ENCODE measurements at places on chromosomes 2 and 18.

DNA sequence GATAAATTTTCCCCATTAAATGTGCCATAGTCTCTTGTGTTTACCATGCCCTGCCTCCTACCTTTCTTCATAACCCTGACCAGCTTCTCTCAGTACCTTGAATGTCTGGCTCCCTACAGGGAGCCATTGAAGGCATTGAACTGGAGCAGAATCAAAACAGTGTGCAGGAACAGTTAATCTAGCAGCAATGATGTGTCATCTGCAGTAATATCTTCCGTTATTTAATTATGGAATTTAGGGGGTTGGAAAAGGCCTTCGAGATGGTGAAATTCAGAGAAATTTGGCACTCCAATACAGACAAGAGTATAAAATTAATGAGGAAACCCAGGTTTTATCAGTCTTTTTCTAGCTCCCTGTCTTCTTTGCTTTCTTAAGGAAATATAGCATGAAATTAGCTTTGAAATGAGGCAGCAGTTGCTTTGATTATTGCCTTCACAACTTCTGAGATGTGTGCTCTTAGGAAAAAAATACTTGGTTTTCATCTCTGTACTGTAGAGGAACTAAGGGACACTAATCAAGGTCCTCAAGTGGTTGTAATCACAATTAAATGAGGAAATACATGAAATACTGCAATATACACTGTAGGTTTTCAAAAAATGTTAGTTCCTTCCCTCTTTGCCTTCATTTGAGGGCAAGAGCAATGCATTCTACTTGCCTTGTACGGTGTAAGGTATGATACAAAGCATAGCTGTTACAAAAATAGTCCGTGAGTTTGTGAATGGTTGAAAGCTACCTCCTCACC, 369.1 kb downstream of the SETBP1 start:
- no peak for DNase-seq

DNA sequence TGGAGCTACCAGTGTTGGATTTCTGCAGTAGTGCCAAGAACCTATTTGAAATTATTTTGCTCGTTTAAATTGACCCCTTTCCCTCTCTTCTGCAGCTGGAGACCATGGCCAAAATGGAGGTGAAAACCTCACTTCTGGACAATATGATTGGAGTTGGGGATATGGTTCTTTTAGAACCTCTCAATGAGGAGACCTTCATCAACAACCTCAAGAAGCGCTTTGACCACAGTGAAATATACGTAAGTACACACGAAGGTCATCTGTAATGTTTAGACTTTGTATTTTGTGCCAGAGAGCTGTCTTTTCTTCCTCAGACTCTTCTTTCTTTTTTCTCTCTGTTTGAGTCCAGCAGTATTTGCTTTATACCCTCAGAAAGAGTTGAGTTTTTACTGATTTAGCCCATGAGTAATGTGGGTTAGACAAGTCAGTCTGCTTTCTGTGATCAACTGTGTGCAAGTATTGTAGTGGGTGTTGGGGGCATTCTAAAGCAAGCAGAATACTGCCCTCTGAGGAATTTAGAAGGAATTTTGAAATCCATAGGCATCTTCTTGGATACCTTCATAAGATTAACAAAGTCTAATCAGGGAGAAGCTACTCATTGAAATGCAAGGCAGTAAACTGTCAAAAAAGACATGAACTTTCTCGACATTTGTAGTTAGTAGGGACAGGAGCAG, 31.7 kb downstream of the MYO1B start:
- DNase-seq = no peak

GRCh38 chr18:36312806-36313395, 15.4 kb downstream of the FHOD3 start:
- DNase-seq = no peak

DNA sequence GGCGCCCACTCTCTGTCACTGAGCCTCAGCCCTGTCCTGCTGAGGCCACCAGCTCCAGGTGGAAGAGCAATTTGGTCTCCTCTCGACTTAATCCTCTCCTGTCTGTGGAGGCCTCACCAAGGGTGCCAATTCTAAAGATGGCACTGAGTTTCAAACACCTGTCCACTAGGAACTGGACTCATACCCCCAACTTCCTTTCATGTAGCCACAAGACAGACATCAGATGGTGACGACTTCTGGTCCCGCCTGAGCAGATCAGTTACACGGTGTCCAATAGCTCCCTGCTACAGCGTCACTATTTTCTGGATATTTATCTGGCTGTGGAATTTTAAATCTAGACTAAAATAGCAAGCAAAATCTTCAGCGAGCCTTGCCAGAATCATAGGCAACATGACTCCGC, 24.5 kb upstream of the SP5 start:
- DNase-seq = no peak

DNA sequence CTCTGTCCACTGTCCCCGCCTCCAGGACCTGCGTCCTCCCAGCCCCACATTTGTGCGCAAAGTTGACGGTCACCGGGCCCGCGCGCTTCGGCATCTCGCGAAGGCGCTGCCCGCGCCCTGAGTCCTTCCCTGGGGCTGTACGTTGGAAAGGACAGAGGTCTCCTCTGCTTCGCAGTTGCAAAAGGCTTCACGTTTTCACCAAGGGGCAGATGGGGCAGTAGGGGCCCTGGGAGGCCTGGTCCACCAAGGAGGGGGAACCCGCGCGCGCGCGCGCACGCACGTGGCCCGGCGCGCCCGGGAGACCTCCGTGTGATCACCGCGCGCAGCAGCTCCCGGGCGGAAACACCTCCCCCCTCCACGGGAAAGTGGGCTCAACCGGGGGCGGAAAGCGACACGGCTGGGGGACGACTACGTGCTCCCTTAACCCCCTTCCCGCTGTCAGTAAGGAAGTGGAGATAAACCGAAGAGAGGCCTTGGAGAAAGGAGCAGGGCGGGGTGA, 21.9 kb downstream of the TEX44 start:
- peak; percentile 49 for DNase-seq

GRCh38 chr2:168773719-168774521, 28.5 kb upstream of the NOSTRIN start:
- no peak for DNase-seq

DNA sequence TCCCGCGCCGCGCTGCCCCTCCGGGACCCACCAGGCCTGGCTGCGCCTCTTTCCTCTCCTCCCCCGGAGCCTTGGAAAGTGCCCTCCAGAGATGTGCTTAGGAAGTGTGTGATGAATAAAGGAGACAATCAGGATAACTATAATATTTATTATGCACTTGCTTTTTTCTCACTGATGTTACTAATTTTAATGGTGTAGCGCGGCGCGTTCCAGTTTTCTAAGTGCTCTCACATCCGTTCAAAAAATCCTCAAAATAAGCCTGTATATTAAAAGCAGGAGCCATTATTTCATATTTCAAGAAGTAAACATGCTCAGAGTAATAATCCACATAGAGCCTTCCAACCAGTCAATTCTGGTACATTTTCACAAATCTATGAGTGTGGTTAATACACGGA, 941 bp upstream of the MPPE1 start:
- no peak for DNase-seq

DNA sequence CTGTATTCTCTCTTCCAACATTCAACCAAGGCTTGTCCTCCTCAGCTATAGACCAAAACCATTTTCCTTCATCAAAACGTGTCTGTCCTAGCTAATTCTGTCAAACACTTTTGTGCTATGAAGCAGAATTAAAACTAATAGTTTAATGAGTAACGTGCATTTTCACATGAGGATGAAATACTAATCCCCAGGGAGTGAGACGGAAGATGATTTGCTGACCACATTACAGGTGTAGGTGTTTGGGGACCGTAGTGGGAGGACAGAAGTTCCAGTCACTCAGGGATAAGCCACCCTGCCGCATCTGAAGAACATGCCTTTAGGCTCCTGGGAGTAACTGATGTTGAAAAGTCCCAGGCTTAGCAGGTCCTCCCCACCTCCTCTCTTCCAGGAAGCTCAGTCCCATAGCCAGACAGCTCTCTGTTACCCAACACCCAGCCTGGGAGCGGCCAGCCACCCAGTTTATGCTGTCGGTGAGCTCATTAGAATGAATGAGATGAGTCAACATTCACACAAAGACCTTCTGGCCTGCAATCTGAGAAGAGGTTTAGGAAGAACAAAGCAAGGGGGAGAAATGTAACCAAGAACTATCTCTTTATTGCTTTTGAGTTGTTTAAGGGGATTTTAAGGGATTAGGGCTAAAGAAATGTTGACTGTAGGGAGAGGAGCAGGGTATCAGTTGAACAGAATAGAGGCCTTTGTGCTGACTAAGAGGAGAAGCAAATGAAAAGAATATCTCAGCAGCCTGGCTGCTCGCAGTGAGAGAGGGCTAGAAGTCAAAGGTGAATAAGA, 122.5 kb downstream of the FOXI3 start:
- DNase-seq = no peak

GRCh38 chr2:150371044-150371818, 116.2 kb downstream of the RND3 start:
- DNase-seq = no peak

- DNase-seq = no peak
Measured at GRCh38 chr2:144159240-144159639, 360.7 kb downstream of the ZEB2 start.

DNA sequence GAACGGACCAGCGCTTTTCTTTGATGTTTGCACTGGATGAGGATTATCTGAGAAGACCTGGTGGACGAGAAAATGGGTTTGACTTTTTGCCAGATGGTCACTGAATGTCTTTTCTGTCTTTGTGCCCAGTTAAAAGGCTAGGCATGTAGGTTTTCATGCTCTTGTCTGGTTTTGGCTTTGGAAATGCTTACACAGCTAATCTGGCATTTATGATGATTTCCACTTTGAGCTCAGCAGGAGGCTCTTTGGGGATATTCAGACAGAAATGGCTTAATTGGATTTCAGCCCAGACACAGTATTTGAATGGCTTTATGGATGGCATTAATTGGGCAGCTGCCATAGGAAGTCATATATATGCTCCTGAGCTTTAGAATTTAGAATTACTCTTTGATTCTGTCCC, 59.6 kb downstream of the NCK2 start:
- no peak for DNase-seq

DNA sequence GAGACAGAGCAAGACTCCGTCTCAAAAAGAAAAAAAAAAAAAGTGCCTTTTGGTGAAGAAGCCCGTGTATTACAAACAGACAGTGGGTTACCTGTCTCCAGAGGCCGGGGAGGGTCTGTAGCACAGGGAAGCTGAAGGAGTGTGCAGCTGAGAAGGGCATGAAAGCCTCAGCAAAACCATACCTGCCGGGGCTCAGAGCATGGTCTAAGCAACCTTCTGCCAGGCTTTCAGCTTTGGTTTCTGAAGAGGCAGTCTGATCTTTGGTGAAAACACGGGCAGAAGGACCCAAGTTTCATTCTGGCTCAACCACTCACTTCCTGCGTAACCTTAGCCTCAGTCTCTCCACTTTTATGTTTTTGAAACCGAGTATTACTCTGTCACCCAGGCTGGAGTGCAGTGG, 21.5 kb downstream of the SH2D6 start:
- peak; percentile 22 for DNase-seq

- DNase-seq = no peak
Measured at GRCh38 chr2:95530734-95531133, 46.2 kb upstream of the TRIM43B start.

GRCh38 chr2:233380132-233380895, 26.0 kb downstream of the DGKD start:
- no peak for DNase-seq

DNA sequence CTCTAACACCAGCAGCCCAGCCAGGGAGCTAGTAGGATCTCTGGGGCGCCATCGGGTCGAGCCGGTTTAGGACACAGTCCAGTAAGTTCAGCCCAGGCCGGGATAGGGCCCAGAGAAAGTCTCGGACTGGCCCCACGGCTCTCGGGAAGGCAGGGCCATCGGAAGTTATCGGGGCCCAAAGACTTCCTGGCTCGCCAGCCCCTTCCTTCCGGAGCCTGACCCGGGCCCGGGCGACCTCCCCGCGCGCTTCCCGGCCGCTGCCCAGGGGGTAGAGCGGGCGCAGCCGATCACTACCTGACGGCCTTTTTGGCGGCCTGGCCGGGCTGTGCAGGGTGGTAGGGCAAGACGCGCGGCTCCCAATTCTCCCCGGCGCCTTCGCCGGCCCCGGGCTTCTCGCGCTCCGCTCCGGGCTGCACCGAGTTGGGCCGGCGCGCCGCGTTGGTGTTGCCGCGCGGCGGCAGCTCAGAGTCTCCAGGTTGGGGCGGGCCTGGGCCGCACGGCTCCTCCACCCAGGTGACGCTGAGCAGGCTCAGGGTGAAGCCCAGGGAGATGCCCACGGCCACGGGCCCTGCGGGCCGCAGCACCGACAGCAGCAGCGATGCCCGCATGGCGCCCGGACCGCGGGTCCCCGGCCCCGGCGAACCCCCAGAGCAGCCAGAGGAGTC, 546 bp downstream of the CHPF start:
- DNase-seq = peak; percentile 61

GRCh38 chr2:25697559-25698341, 24.4 kb upstream of the DTNB start:
- no peak for DNase-seq

- DNase-seq = no peak
Measured at GRCh38 chr2:157107877-157108276, 149.6 kb upstream of the GALNT5 start.

- no peak for DNase-seq
Measured at GRCh38 chr2:212752730-212753351, 214.2 kb upstream of the ERBB4 start.

GRCh38 chr2:30721241-30721640, 86.0 kb downstream of the CAPN13 start:
- DNase-seq = no peak

GRCh38 chr2:121689356-121689755, 40.1 kb upstream of the CLASP1 start:
- no peak for DNase-seq

- no peak for DNase-seq
Measured at GRCh38 chr2:106358081-106358480, 110.1 kb downstream of the RGPD3 start.

DNA sequence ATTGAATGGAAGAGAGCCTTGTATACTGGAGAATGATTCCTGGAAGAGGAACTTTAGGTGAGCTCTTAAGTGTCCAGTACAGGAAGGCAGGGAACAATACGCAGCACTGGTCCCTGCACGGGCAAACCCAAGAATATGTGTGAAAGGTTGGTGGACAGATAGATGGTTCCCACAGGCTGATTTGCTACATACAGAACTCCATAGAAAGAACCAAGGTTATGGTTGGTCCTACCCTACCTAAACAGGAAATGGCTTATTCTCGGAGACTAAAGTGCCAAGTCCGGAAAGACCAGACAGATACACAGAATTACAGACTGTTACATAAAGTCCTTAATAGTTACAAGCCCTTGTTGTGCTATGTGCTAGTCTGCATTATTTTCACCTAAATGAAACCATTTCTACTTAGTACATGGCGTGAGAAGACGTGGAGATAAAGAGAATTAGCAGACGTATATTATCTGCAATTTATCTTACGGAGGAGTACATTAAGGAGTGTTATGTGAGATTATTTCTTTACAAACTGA, 1.2 kb downstream of the REV1 start:
- peak; percentile 69 for DNase-seq

- no peak for DNase-seq
Measured at GRCh38 chr2:211981451-211981850, 557.2 kb downstream of the ERBB4 start.
